ENCODE measurements at places on chromosomes 2 and 18.

DNA sequence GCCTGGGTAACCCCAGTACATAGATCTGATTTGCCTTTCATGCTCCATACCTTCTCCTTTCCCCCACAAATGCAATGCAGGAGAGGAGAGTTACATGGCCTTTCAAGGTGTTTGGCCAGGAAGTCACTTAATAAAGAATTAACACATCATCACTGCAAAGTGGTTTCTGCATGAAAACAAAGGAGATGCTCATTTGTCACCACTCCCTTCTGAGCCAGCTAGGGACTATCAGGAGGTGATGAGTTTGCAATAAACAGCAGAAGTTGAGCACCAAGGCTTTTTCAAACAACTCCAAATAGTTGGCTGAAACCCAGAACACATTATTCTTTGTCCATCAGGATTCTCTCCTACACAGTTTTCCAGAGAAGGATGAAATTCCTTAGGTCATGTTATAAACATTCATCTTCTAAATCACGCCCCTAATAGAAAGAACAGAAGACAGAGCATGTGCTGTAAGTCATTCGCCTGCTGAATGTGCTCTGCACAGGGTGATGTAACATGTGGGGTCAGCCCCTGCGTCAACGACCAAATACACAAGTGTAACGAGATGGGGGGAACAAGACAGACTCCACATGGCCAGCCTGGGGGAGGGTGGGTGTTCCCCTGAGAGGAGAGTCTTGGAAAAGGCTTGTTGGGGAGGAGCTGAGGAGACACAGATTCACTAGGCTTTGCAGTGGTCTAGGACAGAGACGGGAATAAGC, 87.3 kb upstream of the RMDN2 start:
- no peak for DNase-seq

- DNase-seq, result no peak
These were observed 88.4 kb upstream of the CELF4 start for GRCh38 chr18:37654034-37654433.

- no peak for DNase-seq
These were observed 2.6 kb downstream of the CLIP4 start for GRCh38 chr2:29117636-29118303.

GRCh38 chr2:74439803-74440377, 1.8 kb downstream of the RTKN start:
- DNase-seq, result no peak

DNA sequence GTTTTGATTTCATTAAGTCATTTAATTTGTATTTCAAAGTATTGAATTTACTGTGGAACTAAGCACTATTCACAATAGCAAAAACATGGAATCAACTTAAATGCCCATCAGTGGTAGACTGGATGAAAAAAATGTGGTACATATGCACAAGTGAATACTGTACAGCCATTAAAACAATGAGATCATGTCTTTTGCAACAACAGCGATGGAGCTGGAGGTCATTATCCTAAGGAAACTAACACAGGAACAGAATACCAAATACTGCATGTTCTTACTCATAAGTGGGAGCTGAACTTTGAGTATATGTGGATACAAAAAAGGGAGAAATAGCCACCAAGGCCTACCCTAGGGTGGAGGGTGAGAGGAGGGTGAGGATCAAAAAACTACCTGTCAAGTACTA, 164.4 kb downstream of the BABAM2 start:
- no peak for DNase-seq

- DNase-seq, result no peak
These were observed 60.0 kb downstream of the MYO1B start for GRCh38 chr2:191304939-191305875.

DNA sequence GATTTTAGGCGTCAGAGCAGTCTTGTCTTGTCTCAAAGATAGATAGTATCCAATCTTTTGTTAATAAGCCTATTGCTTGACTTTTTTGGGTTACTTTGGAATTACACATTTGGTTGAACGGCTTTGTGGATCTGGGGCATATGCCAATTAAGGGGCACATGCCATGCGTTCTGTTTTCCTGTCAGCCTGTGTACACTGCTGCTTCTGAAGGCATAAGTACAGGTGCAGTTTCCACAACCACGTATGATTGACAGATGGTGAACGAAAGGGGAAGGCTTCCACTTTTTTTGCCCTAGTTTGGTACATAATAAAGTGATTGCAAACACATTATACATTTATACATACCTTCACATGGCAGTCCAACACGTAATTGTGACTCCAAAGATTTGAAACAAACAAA, 102.3 kb downstream of the RAPH1 start:
- no peak for DNase-seq

GRCh38 chr2:151973013-151973900, 125.6 kb downstream of the CACNB4 start:
- DNase-seq, result no peak

GRCh38 chr2:102357937-102358336, 2.3 kb downstream of the IL18R1 start:
- no peak for DNase-seq

- no peak for DNase-seq
These were observed 620.2 kb upstream of the NETO1 start for GRCh38 chr18:73487966-73488365.

- no peak for DNase-seq
These were observed 7.4 kb downstream of the DCAF17 start for GRCh38 chr2:171441470-171441869.

- peak; percentile 26 for DNase-seq
These were observed 30.7 kb downstream of the CAMKMT start for GRCh38 chr2:44392338-44392943.

GRCh38 chr2:164890544-164890943, 48.9 kb upstream of the COBLL1 start:
- DNase-seq, result no peak

DNA sequence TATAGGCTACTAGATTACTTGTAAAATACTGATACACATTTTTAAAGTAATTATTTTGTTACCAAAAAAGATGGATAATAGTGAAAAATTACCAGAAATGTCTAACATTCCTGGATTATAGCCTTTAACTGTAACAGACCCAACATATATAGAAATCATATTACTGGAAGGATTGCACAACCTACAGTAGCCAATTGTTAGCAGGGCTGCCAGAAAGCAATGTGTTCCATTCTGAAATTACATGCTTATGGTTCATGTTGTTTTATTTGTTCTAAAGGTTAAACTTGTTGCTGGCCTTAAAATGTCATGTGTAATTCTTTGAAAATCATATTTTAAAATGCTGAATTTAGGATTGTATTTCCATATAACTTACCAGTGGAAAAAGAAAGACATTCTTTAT, 793.6 kb upstream of the ACVR2A start:
- no peak for DNase-seq

DNA sequence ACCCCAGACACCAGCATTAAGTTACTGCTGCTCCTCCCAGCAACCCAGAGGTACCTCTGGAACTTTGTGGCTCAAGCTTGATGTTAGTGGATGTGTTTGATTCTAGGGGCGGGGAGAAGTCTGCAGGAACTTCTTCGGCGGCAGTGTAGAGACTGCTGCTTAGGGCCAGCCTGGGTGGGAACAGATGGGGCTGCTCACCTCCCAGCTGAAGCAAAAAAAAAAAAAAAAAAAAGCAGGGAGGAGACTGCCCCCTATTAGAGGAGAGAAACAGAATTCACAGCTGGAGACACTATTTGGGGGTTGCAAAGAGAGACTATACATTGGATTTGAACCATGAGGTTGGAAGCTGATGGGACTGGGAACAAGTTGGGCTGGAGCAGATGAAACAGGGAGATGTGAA, 28.6 kb upstream of the FAM136A start:
- DNase-seq, result no peak

GRCh38 chr2:157221394-157221988, 36.0 kb upstream of the GALNT5 start:
- no peak for DNase-seq

GRCh38 chr18:42446195-42446594, 491.2 kb downstream of the PIK3C3 start:
- no peak for DNase-seq

- DNase-seq, result no peak
These were observed 27.7 kb downstream of the AFTPH start for GRCh38 chr2:64551851-64552250.

DNA sequence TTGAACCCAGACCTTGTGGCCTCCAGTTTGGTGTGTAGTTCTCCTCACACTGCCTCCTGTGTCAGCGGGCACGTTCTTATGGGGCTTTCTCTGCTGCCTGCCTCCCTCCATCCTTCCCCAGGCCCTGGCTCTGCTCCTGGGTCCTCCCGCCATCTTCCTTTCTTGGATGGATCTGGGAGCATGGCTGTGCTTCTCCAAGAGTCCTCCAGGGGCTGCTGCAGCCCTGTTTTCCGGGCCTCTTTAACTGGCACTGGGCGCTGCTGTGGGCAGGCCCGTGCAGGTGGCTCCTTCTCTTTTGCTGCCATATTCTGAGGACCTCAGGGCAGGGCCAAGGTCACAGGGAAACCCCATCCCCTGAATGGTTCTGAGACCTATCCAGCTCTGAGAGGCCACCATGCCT, 17.8 kb downstream of the THNSL2 start:
- no peak for DNase-seq

DNA sequence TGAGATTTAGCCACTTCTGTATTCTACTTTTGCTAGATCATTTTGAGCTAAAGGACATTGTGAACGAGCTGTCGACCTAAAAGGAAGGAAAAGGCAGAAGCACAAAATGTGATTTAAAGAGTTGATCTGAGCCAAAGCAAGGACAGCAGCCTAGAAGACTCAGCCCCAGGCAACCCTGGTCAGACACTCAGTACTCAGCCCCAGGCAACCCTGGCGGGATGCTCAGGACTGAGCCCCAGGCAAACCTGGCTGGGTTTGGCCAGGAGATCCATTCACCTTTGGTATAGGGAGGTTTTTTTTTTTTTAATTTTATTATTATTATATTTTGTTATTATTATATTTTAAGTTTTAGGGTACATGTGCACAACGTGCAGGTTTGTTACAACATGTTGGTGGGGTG, 34.3 kb upstream of the PXDN start:
- no peak for DNase-seq

- no peak for DNase-seq
These were observed 129.6 kb upstream of the SLC1A4 start for GRCh38 chr2:64859312-64860212.

DNA sequence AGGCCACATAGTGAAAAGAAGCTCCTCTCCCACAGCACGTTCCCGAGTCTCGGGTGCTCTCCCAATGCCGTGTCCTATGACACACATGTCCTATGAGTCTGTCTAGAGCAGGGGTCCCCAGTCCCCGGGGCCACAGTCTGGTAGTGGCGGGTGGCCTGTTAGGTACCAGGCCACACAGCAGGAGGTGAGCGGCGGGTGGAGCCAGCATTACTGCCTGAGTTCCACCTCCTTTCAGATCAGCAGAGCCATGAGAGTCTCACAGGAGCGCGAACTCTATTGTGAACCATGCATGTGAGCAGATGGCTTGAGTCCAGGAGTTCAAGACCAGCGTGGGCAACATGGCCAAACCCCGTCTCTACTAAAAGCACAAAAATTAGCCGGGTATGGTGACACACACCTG, 112.6 kb downstream of the ZBTB7C start:
- DNase-seq, result no peak

GRCh38 chr18:59505356-59505755, 146.3 kb upstream of the LMAN1 start:
- no peak for DNase-seq

DNA sequence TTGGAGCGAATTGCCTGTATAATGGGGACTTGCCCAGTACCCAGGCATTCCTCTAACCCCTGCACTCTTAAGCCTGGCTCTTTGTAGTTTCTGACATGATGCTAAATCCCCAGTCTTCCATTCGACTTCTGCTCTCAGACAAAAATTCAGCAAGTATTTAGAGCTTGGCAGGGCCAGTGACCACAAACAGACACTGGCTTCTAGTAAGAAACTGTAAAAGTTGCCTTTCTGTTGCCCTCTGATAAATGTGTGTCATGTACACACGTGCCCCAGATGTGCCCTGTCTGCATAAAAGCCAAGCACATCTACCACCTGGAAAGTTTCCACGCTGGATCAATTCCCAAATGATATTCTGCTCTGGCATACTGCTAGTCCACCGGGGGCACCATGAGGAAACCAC, 18.0 kb downstream of the PAX3 start:
- DNase-seq, result no peak

DNA sequence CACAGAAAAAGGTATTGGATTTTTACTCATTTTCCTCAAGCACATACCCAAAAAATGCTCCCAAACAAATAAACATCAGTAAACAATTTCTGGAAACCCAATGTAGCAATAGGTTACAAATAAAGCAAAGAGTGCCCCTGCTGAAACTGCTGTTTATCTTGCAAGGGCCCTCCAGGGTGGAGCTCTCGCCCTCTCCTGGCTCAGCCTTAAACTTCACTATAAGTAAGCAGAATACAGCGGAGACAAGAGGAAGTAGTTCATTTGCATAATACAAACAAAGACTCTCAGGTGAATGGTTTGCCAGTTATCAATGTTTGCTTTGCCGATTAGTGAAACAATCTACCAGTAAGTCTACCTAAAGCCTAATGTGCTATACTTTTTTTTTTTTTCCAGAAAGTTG, 437.6 kb downstream of the DLGAP1 start:
- no peak for DNase-seq

DNA sequence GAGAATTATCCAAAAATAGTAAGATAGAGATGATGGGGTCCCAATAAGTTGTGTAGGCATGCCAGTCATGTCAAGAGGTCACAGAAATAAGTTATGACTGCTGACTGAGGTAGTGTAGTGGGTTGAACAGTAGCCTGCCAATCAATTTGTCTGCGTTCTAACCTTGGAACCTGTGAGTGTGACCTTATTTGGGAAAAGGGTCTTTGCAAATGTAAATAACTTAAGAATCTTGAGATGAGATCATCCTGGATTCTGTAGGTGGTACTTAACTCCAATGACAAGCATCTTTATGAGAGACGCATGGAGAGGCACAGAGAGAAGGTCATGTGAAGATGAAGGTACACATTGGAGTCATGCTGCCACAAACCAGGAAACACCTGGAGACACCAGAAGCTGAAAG, 31.0 kb downstream of the ACVR1 start:
- no peak for DNase-seq

DNA sequence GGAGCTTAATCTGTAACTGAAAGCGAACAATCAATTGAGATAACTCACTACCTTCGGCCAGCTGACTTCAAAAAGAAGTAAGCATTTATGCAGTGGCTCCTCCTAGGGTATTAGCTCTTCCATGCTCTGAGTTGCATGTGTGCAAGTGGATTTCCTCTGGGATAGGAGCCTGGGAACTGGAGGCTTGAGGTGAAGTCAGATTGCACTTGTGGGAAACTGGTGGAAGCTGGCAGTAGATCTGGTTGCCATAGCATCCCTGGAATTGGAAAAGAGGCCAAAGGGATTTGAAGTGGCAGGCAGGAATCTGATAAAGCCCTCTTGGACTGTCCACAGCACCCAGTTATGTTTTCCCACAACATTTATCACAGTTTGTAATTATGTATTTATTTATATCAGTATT, 50.6 kb upstream of the FMNL2 start:
- DNase-seq, result no peak

GRCh38 chr2:112644933-112645309, 818 bp upstream of the SLC20A1 start:
- DNase-seq, result no peak

- no peak for DNase-seq
These were observed 147.6 kb upstream of the ITGA4 start for GRCh38 chr2:181309586-181309985.

DNA sequence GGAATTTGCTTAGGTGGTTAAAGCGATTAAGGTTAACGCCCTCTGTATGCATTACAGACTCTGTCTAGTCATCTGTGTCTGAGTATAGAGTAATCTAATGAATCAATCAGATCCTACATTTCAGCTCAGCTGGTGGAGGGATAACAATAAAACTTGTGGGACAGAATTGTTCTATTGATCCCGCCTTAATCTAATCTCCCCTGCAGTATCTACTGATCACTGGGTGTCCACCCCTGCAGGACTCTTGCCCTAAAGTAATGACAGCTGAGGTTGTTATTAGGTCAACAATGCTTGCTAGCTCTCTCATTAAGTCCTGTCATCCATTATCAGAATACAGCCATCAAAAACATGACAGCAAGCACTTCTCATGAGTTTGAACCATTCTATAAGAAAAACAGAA, 462.6 kb upstream of the TMEFF2 start:
- no peak for DNase-seq
